Stimulated activated CD4-positive, alpha-beta T cell treated with anti-CD3 and anti-CD28 coated beads, TNF-alpha, amount 100 ng/mL, for 1 hour (primary cell): ENCODE measurements at places on chromosomes 6 and 20.

DNA sequence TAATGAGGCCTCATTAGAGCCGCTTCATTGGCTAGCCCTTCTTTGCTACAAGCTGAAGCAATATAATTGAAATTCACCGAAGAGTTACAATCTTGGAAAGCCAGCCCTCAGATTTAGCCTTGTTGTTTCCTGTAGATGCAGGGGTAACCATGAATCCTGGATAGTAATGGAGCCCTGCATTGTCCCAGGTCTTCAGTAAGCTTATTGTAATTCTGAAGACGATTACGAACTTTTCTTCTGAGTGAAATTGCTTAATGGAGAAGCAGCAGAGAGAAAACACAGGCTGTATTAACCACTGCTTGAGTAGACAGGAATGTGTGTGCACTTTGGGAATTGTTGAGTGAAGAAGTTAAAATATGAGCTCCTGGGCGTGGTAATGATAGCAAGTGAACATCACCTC lies 26.3 kb upstream of the NAA20 start:
- DNase-seq, result no peak

DNA sequence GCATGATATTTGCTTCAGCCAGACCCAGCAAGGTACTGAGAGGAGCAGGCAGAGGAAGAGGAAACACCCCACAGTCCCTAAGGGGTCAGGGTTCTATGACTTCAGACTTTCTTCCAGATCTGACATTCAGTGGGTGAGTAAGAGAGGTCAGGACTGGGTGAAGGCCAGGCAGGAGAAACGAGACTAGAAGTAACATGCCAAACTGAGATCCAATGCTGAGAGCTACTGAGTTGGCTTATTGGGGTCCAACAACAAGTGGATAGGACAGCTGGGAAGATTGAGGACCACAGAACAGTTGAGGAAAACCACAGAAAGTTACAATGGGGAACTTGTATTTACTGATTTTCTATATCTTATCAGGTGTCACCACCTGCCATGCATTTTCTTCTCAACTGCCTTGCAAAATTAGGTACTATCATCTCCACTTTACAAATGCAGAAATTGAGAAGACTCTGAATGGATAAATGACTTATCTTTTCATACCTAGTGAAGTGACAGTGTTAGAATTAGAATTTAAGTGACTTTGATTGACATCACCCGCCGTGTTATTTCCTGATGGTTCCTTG lies 43.8 kb upstream of the HIVEP1 start:
- no peak for DNase-seq

DNA sequence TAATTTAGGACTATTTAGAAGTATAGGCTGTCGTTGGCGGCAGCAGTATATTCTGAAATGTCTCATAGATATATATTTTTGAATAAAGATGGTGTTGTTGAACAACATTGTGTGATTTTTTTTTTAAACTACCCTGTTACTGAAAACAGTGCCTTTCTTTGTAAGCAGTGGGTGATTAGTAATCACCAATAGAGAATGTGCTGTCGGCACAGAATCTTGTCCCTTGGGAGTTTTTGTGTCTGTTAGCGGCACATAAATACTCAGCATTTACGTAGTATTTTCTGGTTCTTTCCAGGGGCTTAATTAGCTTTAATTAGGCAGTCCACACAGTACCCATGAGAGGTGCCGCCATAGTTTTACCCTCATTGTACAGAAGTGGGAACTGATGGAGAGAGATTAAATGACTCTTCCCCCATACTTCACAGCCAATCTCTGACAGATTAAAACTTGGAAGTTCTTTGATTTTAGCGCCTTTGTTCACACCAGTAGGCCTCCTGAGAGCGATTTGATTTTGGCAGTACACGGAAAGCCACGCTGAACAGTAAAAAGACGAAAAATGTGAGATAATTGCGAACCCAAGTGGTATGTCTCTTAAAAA lies 58.8 kb downstream of the RPRD1B start:
- no peak for DNase-seq

DNA sequence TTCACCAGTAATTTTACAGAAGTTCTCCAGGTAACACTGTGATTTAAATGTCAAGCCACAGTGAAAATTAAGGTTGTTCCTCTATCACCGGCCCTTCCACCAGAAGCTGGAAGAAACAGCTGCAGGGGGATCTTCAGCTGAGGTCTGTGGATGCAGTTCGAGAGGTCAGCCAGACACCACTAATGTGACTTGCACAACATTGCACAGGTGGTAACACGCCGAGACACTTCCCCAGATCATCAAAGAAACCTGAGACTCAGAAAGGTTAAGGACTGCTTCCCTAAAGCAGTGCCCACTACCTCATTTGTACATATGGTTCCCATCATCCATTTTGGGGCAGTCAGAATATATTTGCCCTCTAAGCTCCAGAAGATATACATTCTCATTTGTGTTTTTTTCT lies 8.1 kb upstream of the SERPINB9 start:
- DNase-seq, result no peak

DNA sequence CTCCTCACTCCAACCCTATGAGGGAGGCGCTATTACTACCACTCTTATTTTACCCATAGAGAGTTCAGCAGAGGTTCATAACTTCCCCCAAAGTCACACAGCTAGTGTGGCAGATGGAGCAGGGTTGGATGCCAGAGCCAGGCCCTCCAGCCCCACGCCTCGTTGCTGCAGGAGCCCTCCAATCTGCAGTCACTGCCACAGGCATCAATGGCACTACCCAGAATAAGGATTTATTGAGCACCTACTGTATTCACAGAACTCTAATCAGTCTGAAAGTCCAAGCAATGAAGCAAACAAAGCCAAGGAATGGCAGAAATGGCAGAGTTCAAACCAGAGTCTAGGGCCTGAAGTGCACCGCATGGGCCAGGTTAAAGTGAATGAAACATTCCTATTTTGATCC lies 144.9 kb downstream of the LPA start:
- DNase-seq, result no peak

GRCh38 chr20:2032168-2032567 lies 38.3 kb upstream of the PDYN start:
- no peak for DNase-seq

DNA sequence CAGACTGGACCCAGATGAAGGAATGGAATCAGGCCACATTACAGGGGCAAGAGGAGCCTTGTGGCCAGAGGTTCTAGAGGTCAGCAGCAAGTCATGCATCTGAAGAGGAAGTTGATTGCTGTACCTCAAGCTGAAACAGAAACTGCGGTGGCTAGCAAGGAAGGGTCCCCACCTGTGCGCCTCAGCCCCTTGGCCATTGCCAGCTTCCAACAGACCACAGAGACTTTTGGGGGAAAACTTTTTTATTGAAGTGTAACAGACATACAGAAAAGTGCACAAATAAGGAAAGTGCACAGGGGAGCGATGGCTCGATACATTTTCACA lies 26.8 kb upstream of the SLC9A8 start:
- no peak for DNase-seq

DNA sequence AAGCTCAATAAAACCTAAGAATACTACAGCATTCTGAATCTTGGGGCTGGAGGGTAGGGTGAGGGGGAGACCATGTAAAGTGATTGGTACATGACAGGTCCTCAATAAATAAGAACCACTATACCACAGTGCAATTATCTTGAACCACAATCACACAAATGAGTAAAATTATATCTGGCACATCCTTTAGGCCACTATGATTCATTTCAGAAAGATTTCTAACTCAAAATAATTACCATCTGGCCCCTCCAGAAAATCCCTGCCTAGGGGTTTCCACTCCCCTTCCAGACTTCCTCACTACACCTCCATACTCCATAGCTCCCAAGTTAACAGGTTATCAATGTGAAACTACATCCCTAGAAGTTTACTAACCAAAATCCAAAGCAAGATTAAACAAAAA lies 19.7 kb downstream of the AKIRIN2 start:
- DNase-seq, result no peak

- no peak for DNase-seq
These were observed 10.6 kb downstream of the ACSS2 start for GRCh38 chr20:34887023-34887422.

DNA sequence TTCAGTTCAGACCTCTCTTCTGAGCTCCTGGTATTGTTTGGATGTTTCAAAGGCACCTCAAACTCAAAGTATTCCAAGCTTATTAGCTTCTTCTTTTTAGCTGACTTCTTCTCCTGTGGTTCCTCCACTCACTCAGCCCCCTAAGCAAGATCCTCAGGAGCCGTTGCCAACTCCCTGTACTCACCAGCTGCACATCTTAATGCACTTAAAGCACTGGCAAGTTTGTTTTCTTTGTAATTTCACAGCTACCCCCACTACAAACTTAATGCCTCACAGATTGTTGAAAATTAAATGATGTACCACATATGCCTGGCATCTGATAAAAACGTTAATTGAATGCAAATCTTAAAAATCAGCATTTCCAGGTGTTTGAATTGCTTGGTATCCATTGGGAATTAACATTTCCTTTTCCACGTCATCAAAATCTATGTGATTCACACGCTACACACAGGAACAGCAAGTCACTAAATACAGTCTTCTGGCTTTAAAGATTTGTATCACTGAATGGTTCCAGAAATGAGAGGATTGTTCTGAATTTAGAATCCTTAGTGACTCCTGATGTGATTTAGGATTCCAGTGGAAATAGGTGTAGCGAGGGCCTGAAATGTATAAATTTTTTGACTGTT lies 24.5 kb downstream of the CALHM6 start:
- DNase-seq, result no peak

DNA sequence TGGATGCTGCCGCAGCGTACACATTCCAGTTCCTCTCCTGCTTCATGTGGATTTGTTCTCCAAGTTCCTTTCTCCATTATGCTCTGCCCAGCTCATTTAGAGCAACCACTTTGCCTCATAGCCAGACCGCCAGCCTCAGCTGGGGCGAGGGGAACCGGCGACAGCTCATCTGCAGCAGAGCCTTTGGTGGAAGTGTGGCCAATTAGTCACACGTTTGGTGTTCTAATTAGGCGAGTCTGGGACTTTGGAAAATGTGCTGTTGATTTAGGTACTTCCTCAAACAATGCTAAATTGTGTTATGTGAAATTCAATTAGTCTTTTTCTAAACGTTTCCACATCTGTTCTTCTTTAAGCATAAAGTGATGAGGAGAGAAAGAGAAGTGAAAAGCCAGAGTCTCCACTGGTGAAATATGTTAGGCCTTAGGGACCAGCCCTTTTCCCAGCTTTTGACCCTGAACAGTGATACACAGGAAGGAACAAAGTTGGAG lies 217.9 kb downstream of the TBX18 start:
- no peak for DNase-seq
